HS-27A (cell line): ENCODE measurements at places on chromosomes 6 and 20.

DNA sequence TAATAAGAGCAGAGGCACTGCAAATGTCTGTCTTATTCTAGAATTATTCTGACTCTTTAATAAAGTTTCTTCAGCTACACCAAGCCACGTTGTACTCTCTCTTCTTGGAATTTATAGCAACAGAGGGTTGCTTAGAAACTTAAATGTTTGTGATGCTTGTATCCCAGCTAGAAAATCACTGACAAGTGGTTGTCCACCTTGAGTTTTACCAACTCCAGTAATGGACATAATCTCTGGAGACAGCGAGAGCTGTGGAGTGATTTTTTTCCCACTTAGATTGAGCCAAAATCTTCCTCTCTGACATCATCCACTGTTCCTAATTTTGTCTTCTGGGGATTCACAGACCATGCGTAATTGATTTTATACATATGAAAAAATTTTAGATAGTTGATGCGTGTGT, 8.0 kb downstream of the ECT2L start:
- no peak for DNase-seq

- DNase-seq: no peak
These were observed 118.9 kb upstream of the BTN3A2 start for GRCh38 chr6:26246058-26246457.

DNA sequence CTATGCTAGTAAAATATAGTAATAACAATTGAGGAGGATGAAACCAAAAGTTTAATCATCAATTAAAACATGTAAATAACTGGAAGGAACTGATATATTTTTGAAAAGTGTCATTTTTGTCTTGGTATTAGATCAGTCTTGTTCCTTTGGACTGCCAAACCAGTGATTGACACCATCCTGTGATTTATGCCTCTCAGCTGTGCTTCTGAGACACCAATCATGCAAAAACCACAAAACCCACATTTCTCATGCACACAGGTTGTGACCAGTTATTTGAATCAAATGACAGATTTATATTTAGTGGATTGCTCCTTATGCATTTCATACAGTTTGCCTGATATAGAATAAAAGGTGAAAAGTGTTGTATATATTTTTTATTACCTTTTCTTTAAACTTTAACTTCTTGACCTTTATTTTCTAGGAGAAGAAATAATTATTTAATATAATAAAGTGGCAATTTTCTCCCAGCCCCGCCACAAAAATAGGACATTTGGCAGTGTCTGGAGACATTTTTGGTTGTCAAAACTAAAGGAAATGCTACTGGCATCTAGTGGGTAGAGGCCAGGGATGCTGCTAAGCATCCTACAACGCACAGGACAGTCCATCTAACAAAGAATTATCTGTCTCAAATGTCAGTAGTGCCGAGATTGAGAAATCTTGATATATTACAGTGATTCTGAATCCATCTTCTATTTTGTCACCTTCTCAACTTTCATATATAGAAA, 383.6 kb downstream of the BCKDHB start:
- no peak for DNase-seq

GRCh38 chr6:75755704-75756103, 6.7 kb downstream of the MYO6 start:
- no peak for DNase-seq

DNA sequence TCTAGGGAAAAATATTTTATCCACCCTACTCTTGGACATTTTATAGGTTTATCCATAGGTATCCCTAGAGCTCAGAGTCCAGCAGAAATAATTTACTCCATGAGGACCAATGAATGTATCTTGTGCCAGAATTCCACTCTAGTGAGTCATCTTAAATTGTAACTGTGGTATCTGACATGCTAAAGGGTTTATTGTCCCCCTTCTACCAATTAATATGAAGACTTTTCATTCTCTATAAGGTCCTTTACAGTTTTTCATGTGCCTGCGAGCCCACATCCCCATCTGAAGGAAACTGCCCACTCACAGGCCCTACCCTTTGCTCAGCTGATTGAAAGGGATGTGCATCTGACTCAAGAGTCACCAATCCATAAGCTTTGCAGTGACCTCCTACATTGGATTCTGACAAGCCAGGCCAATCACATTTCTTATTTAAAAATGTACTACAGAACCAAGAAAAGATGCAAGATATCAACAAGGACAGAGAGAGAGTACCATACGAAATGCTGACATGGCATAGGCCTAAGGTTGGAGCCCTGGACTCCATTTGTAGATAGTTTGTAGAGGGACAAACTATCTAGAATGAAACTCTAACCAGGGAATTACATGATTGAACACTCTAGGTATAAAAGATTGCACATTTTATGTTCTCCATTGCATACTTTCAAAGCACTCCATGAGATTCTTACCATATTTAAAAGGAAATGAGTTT, 93.4 kb upstream of the DEFB112 start:
- DNase-seq: no peak
